NCI-H460 (cell line): ENCODE measurements at places on chromosomes 7 and 10. TPM values are rescaled to one million over a fixed set of nuclear protein-coding genes. Genes with fewer than 3 reads are reported as not detected.

DNA sequence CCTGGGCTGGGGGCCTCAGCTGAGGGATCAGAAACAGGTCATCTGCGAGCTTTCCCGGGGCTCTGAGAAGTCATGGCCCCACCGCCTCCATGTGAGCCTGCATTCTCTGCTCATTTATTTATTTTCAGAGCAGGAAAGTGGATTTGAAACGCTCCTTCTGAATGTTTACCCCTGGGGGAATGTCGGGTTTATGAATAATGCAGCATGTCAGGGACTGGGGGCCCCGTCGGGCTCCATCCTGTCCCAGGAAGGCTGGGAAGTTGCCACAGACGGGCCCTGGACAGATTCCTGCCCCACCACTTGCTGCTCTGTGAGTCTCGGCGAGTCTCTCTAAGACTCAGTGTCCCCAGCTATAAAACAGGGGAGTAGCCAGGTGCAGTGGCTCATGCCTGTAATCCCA, 11.9 kb upstream of the GTF2IRD1 start:
- DNase-seq = no peak

- no peak for DNase-seq
These were observed 11.8 kb downstream of the MET start for GRCh38 chr7:116683786-116684185.

- peak; percentile 58 for DNase-seq
These were observed at the start of gene ZNF488 for GRCh38 chr10:47384148-47384921. TSS of gene ZNF488 (minus strand) at chr10:47384293. CDS start at chr10:47368829, 15,464 bp downstream.

DNA sequence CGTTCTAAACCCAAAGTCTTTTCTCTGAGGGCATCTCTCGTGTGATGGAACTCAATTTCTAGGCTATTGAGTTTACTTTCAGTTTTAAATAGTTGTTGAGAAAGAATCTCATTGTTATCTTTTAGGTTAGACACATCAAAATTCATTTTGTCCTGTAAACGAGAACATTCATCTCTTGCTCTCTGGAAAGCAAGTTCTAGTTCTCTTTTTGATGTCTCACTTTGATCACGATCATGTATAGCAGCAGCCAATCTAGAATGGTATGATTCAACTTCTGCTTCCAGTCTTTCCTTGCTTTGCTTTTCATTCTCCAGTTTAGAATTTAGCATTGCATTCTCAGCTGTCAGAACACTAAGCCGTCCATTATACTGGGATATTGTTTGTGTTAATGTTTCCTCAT, 65.1 kb downstream of the ANKRD26 start:
- DNase-seq = no peak

SLC16A9 gene
- 5.0 and 5.7 TPM in 2 replicates for total RNA-seq

- DNase-seq = no peak
These were observed 6.3 kb upstream of the ZNF736 start for GRCh38 chr7:64307254-64308015.

DNA sequence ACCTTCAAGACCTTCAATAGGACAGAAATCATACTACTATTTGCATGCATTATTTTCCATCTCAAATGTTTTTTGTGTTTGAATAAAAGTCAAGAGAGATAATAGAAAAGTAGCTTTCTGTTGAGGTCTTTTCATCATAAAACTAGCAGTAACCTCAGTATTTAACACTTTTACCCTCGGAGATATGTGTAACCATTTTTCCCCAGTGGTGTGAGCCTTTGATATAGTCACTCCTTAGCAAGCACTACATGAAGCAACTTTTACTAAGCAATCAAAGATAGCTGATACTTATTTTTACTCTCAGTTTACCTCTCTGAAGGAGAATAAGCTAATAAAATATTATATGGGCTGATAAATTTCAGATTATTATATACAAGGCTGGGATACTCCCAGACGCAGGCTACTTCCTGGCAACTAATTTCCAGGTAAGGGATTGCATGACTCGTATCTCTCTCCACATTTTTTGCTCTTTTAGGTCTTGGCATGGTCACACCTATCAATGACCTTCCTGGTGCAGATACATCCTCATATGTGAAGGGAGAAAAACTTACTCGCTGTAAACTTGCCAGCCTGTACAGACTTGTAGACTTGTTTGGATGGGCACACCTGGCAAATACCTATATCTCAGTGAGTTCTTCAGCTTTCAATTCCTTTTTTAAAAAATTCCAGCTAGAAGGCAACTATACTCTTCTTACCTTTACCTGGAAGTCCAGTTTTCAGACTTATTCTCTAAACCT, 91.5 kb upstream of the MXI1 start:
- no peak for DNase-seq

- DNase-seq = no peak
These were observed 92.9 kb upstream of the LRRTM3 start for GRCh38 chr10:66832781-66833422.
